BJ (cell line): ENCODE measurements at places on chromosomes 2 and 18.
A peak's percentile ranks its signal among the peaks of the same experiment; 100 is the strongest.

GRCh38 chr2:57869758-57870344 lies 176.8 kb upstream of the VRK2 start:
- DNase-seq, result no peak

DNA sequence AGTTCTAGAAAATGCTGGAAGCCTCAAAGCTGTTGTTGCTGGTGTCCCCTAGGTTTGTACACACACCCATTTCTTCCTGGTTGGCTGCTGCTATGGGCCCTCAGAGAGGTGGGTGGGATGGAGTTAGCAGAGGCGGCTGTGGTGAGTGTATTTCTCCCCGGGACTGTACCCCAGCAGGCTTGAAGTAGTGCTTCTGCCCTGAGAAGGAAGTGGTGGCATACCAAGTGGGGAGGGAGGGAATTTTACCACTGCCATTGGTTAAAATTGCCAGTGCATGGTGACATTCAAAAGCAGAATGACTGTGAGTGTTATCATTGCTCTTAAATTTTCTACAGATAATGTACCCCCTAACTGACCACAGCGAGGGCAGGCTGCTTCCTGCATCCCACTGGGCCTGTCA lies 125.6 kb upstream of the CAPN13 start:
- DNase-seq, result no peak

DNA sequence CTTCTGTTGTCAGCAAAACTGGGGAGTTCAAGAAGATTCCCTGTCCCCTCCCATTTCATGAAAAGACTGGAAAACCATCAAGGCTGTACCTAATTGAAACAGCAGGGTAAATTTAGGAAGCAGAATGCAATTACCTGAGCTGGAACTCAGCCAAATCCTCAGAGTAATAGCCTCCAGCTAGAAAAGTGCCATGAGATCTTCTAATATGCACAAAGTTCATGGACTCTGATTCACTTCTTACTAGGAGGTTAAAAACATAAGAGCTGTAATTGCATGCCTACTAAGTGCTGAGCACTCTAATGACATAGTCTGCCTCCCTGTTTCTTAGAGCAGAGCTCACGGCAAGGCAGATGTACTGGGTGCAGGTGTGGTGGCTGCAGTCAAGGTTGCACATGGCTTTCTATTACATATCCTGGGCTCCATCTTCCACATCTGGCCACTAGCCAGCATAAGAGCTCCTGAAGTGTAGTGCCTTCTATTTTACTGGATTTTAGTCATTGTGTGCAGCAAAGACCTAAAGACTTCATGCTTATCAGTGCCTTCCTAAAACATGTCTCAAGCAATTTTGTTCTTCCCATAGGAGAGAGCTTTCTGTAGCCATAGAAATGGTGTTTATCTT lies 341.7 kb downstream of the PTPRM start:
- no peak for DNase-seq

DNA sequence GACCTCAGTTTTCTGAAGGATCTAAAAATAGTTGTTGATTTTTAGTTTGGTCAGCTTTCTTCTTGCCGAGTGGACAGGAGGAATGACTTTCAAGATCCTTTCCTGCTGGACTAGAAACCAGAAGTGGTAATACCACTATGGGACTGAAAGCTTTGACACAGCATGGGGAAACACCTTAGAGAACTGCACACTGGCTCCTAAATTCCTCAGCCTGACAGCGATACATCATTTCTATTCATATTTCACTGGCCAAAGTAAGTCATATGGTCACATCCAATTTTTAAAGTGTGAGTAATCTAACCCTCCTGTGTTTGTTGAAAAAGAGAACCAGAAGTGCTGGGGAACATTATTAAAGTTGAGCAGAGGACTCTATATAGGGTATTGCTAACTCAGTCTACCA lies 244.7 kb upstream of the MMADHC start:
- DNase-seq, result no peak

- DNase-seq, result no peak
Observed at GRCh38 chr2:55133467-55134315, 83.4 kb upstream of the RTN4 start.

DNA sequence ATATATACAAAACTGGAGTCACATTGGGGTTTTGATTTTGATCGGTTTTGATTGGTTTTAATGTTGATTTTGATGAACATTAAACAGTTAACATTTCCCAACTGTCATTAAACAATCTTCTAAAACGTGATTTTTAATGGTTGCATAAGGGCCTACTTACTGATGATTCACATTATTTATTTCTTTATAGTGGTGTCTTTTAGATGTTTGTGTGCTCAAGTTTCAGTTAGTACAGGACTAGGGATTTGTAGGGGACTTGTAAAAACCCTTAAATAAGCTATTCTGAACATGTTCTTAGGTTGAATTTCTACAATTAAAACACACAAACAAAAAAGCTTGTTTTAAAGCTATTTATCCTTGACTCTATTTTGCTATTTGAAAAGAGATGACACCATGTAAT lies 61.6 kb downstream of the TTC21B start:
- DNase-seq, result no peak

DNA sequence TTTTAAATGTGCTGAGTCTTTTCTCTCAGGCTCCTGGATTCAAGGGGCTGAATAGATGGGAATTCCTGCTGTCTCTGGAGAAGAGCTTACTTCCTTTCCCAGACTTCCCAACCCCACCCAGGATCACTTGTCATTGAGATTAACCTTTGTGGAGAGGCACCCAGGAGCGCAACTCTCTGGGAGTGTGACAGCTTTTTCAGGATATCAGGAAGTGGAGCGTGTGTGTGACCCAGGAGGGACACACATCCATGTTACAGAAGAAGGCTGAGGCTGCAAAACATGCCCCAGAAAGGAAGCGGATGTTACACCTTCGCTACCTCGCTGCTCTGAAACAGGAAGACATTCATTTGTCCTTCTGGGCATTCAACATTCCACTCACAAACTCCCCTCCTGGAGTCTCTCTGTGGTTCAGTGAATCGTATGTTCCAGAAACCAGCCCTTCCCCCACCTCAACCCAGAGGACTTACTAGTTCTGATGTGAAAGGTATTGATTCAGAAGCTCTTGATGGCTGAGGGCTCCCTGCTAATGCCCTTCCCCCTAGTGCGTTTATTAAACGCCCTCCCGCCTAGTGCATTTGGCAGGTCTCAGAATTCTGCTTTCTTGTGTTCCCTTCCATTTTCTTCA lies 523.9 kb downstream of the TNS1 start:
- DNase-seq, result no peak

- no peak for DNase-seq
Observed at GRCh38 chr2:219230059-219230540, 494 bp downstream of the ANKZF1 start.

DNA sequence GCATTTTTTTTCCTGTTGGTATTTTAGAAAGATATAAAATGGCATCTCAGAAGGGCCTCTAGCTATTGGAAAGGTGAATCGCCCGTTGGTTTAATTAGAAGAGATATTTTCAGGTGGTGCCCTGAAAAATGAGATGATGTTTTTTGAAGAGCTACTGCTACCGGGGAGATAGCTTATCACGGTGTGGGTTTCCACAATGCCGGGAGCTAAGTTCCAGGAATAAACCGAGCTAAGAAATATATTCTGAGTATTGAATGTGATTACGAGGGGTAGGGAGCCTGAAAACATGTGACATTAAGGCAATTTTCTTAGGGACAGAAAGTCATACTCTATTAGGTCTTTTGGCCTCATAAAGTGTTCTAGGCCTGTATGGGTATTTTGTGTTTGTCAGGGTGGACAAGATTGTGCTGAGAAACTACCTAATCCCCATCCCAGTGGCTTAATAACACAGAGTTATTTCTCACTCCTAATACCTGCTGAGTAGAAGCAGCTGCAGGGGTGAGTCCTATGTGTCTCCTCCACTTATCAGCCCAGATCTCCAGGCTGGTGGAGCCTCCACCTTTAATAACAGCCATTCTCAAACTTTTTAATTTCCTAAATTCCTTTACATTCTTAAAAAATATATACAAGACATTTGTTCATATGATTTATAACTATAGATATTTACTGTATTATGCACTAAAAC lies 150.2 kb downstream of the LRRTM1 start:
- DNase-seq, result no peak

DNA sequence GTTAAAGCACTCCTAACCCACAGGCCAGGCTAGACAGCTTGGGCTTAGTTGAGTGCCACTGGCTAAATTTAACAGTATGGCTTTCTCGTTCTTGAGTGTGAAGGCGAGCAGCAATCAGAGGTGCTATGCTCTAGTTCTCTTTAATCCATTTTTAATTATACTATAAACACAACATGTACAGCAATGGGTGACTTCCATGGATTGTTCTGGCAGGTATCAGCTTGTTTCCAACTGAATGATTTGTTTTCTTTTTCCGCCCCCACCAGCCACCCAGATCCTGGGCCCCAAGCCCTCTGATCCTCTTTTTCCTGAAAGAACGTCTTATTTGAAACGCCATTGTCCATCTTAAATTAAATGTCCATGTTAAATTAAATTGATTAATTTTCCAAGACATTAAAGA lies 244.8 kb downstream of the IKZF2 start:
- no peak for DNase-seq

GRCh38 chr2:11203480-11203879 lies 48.2 kb downstream of the SLC66A3 start:
- DNase-seq, result peak; percentile 60

GRCh38 chr18:55588870-55589595 lies 1.0 kb upstream of the TCF4 start:
- DNase-seq, result no peak

- no peak for DNase-seq
Observed at GRCh38 chr2:33083699-33084387, 137.1 kb downstream of the LTBP1 start.

- DNase-seq, result no peak
Observed at GRCh38 chr2:113963965-113964364, 74.1 kb downstream of the ACTR3 start.

GRCh38 chr18:55637204-55637603 lies 49.2 kb upstream of the TCF4 start:
- no peak for DNase-seq

GRCh38 chr2:75074708-75075107 lies 116.3 kb downstream of the POLE4 start:
- DNase-seq, result no peak

GRCh38 chr2:173969886-173970285 lies 4.7 kb upstream of the SP3 start:
- DNase-seq, result no peak

GRCh38 chr2:210263841-210264240 lies 38.6 kb upstream of the ACADL start:
- DNase-seq, result no peak

- no peak for DNase-seq
Observed at GRCh38 chr2:175131252-175131651, 36.8 kb downstream of the ATF2 start.

DNA sequence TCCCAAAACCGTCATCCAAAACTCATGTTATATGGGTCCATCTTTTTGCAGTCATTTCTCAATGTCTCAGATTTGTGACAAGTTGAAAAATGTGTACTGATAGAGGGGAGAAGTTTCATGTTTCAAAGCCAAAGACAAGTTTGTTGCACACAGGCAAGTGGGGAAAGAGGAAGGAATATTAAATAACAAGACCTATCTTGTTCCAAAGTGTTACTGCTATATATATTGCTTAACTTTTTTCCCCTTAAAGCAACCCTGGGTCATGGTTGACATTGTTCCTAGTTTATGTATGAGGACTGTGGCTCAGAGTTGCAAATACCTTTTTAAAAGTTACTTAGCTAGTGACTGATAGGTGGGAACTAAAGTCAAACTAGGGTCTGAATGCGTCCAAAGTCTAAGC lies 1.7 kb downstream of the ITGA4 start:
- DNase-seq, result no peak

- DNase-seq, result no peak
Observed at GRCh38 chr2:134722728-134723127, 3.9 kb upstream of the TMEM163 start.

DNA sequence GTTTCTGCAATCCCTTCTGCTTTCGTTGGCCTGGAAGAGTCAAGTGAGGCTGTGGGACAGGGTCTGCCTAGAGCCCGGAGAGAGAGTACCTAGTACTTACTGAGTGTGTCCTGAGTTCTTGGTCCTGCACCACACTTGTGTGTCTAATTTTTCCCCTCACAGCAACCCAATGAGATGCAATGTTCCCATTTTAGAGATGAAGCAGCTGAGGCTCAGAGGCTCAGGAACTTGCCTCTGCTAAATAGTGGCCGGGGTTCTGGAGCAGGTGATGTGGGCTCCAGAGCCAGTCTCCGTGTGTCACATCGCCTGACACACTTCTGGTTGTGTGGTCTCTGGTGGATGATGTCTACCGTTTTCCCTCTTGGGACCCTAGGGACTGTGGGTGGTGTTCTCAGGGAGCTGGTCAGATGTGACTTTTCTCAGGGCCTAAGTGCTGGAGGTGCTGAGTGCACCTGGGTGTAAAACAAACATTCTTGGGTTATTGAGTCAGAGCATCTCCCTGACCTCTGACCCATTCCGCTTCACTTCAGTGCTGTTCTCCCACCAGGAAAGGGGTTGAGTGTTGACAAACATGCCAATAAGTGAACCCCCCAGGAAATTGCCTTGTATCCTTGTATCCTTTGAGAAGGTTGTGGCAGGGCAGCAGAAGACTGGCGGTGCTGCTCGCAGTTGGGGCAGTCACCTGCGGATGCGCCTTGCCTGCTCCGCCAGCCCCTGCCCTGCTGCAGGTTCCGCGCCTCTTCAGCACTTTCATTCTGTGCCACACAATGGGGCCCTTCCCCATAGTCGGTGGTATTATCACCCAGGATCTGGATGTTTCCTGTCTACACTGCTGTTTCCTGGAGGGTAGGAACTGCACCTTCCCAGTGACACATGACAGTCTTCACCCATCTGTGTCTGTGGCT lies 32.1 kb downstream of the HK2 start:
- DNase-seq, result no peak

- no peak for DNase-seq
Observed at GRCh38 chr2:30871440-30871839, 64.2 kb upstream of the CAPN13 start.

DNA sequence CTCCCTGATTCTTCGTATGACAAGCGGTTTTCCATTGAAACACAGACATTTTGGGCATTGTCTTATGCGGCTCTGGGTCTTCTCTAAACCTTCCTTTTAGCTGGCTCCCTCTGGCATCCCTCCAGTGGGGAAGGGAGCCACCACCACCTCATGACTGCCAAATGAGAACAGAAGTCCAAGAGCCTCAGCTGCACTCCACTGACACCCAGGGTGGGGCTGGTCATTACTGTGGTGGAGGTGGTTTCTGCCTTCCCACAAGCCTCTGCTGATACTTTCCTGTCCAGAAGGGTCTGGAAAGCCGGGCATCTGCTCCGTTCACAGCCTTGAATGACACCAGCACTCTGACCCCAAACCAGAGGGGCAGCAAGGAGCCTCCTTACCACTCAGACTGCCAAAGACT lies 213.5 kb downstream of the ZNF516 start:
- DNase-seq, result no peak

DNA sequence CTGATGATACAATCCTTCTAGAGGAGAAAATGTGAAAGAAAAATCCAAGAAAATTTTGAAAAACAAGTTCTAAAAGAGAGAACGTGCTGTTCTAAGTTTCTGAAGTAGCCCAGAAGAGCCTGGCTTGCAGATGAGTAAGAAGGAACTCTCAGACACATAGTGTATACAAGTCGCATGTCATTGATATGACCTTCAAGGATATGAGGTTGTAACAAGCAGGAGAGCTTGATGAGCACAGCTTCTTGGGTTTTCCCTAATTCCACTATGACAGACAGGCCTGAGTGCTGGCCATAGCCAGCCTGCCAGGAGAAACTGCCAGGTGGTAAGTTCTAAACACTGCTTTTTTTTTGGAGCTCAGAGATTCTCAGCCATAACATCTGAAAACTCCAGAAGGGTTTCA lies 235.7 kb upstream of the SIX2 start:
- no peak for DNase-seq

- no peak for DNase-seq
Observed at GRCh38 chr2:198692907-198693510, 764.7 kb downstream of the SATB2 start.
